Thyroid gland (tissue), 4 donors: ENCODE measurements at places on chromosomes 2 and 18.

- no peak for DNase-seq
Observed at GRCh38 chr2:148602885-148603561, 41.5 kb upstream of the EPC2 start.

DNA sequence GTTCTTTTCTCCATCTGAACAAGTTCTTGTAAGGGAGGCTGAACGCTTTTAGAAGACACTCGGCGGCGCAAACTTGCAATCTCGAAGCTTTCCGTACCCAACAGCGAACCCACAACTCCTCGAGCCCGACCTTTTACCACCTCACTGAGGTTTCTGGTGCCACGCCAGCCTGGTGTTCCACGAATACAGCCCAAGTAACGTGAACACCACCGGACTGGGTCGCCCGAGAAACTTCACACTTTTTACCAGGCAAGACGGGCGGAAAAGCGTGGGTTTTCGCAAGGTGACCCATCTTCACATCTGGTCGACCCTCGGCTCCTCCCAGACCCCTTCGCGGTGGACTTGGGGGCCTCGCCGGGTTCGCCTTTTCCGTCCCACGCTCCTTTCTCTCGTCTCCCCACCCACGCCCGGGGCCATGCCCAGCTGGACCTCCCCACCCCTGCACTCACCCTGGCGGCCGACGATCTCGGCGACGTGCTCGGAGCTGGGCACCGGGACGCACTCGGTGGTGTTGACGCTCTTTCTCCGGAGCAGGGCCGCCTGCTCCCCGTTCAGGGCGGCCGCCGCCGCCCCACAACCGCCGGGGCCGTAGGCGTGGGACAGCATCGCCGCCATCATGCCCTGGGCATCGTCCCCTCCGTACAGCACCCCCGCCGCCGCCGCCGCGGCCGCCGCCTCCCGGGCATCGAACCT lies 1.2 kb downstream of the MEX3C start:
- peak; percentile 51 for DNase-seq

GRCh38 chr18:13295894-13296293 lies 77.3 kb downstream of the LDLRAD4 start:
- no peak for DNase-seq

DNA sequence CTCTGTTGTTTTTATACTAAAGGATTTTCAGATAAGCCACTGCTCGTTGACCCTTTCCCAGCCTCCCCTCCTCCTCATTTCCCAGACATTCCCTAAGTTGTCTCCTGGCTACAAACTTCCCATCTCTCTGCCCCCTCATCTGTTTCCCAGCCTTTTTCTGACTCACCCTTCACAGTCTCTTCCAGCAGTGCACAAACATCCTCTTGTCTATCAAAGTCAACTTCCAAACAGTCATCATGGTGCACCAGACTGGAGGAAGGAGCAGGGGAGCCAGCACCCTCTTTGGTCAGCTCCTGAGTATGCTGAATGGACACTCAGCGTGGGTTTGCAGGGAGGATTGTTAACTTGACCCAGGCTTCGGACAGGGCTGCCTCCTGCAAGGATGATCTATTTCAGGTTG lies 26.6 kb upstream of the SPRED2 start:
- no peak for DNase-seq

GRCh38 chr2:98846041-98846440 lies 90.0 kb downstream of the CRACDL start:
- DNase-seq, result no peak

DNA sequence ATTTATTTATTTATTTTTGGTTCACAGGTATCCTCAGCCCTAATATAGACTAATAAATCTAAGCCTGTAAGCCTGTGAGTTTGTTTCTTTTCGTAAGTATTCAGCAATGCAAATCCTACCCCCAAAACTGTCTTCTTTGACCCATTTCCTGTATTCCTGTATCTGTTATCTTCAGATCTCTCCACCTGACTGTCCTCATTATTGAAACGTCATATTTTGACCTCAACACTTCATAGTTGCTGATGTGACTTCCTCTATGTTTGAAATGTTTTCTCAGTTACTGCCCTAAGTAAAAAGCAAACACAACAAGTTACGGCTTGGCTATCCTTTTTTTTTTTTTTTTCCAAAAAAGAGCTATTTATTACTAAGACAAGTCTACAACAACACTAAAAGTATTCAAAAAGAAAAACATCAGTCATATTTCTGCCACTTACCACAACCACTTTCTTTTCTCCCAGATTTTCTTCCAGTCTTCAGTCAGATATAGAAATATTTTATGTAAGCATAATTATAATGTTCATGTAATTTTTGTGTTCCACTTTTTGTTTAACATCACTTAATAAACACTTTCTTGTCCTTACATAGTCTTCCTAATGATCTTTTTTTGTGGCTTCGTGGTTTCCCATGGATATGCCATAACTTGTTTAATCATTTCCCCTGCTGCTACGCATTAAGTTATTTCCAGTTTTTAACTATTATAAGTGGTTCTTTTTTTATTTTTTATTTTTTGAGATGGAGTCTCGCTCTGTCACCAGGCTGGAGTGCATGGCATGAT lies 45.0 kb upstream of the EML4 start:
- no peak for DNase-seq

DNA sequence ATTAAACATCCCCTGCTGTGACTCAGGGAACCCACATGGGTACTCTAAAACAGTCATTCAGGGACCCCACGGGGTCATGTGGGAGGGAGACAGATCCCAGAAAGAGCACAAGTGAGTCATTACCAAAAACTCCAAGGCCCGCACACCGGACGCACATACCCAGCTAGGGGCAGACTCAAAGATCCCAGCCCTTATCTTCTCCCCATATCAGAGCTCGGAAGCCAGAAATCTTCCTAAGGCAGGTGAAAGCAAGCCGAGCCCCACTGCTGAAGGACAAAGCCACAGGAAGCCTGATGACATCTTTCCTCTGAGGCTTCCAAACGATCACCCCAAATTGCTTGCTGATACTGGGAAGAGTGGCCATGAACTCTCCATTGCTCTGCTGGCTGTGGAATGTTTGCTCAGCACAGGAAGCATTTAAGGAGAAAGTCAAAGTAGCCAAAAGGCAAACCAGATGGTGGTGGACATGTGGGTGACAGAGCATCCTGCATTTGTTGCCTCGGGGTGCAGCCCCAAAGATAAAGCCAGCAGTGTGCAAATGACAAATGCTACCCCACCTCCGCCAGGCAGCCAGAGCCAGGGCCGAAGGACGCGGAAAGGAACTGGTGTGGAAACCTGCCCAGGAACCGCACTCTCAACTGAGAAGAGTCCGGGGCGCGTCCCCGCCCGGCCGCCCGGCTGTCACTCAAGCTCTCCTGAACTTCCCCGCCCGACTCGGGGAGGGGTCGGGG lies 784 bp downstream of the ACTR1B start:
- DNase-seq, result peak; percentile 78

DNA sequence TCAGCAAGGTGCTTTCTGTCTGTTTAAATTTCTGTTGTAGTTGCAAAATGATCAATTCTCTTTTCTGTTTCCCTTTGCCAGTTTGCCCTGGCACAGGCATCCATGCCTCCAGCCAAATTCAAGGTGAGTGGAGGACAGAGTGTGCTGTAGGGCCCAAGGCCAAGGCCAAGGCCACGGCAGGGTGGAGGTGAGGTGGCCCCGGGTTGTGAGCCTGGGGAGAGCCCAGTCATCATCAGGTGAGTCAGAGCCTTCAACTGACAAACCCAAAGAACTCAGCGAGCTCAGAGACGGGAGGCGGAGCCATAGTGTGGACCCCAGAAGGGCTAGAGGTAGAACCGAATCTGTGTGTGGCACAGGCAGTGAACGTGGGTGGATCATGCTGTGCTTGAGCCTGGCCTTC lies 55.7 kb downstream of the BCL2L11 start:
- peak; percentile 91 for DNase-seq

DNA sequence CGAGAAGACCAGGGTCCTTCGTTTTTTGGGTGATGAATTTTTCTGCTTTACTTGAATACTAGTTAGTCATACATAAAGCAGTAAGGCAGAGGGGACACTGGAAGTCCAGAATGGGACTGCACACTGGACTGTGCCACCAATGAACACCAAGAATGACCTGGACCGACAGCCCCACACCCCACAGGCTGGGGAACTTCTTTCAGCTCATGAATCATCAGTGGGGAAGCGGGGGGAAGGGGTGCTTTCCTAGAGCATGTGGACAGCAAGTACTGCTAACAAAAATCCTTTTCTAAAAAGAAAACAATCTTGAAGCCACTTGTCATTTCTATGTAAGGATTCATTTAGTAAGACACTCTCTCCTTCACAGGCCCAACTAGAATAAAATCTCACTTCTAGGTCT lies 86.0 kb downstream of the DTNB start:
- peak; percentile 82 for DNase-seq

DNA sequence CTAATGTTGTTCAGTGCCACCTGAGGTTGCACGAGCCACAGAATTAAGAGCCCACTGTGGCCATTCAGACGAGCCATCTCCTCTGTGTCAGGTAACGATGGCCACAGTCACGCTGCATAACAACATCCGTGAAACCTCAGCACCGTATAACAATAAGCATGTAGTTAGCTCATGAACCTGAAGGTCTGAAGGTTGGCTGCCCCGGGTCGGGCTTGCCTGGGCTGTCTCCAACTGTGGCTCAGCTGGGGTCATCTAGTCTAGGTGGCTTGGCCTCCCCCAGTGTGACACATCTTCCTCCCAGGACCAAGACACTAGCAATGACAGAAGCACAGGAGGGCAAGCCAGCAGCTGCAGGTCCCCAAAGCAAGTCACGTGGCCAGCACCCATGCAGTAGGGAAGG lies 258.0 kb downstream of the GLI2 start:
- no peak for DNase-seq

GRCh38 chr2:236178890-236179235 lies 10.7 kb upstream of the GBX2 start:
- DNase-seq, result no peak

DNA sequence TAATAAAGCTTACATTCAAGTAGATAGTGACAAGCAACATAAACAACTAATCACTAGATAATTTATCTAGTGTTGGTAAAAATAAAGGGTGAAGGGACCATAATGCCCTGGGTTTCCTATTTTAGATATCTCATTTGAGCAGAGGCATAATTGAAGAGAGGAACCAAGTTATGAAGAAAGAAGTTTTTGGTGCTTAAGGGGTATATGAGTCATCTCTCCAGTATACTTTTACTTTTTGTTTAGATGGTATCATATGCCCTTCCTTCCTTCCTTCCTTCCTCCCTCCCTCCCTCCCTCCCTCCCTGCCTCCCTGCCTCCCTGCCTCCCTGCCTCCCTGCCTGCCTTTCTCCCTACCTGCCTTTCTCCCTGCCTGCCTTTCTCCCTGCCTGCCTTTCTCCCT lies 1053.5 kb upstream of the CELF4 start:
- no peak for DNase-seq

DNA sequence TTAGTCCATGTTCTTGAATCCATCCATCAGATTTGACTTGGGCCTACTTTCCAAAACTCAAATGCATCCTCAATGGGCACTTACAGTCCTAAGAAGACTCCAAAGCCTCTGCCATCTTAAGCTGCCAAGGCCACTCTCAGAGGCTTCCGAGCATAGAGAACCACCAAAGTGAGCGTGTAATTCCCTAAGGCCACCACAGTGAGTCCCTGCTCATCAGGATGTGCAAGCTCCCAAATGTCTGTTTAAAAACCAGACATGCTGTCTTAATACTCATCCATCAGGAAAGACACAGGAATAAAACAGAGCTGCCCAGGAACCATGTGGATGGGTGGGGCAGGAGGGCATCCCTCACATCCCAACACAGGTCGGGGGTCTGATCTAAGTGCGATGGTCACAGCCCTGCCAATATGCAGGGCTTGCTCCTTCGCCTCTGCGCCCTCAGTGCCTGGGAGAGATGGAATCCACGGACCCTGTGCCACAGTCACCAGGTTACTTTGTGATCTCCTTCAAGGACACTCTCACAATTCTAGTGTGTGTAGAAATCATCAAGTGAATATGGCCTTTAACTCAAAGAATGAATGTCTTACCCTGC lies 80.4 kb downstream of the POLR1A start:
- peak; percentile 41 for DNase-seq

DNA sequence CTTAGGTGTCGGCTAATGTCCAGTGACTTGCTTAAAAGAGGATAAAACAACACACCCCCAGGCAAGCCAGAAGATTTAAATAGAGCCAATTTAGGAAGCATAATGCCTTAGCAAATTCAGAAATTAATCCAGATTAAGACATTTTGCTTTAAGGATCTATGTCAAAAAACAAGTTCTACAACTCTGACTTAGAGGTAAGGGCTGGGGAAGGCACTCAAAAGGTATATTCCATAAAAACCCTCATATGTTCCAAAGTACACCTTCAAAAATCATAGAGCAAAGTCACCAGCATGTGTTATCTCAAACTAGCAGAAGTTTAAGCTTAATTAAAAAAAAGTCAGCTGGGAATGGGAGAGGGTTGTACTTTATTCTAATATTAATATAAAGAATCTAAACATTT lies 206.4 kb downstream of the NOL4 start:
- DNase-seq, result no peak

DNA sequence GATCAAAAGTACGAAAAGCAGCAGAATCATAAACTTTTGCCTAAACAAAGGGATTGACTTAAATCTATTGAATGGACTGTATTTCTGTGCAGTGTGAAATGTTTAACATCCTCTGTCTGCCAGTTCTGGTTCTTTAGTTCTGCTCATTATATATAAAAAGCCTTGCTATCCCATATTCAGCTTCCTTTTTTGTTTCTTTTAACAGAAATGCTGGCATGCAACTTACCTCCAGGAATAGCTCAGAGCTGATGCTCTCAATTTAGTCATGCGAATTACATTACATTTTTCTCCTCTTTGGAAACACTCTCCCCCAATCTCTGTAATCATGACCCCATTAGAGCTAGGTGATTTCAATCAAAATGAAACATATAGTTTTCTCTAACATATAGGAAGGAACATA lies 73.6 kb downstream of the SPHKAP start:
- no peak for DNase-seq

GRCh38 chr18:12968115-12968514 lies 20.3 kb downstream of the SEH1L start:
- DNase-seq, result no peak

GRCh38 chr2:177329064-177329463 lies 63.5 kb upstream of the AGPS start:
- no peak for DNase-seq

DNA sequence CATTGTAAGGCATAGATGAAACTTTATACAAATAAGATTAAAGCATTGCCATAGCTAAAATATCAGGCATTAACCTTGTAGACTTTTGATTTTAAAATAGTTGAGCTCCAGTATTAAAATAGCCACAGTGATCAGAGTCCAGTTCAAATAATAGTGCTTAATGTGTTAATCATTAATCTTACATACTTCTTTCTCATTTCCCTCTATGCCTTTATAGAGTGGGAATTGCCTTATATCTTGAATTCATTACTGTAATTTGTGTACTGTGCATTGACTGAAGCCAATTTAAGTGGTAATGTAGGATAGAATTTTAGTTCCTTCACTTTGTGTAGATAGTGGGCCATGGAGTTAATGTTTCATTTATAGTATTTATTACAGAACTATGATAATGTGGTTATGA lies 549.2 kb upstream of the VWC2L start:
- DNase-seq, result no peak

GRCh38 chr2:55965276-55965675 lies 41.7 kb upstream of the EFEMP1 start:
- no peak for DNase-seq

GRCh38 chr2:32926708-32927084 lies 20.1 kb upstream of the LTBP1 start:
- DNase-seq, result no peak
